ENCODE measurements at places on chromosomes 4 and X.

DNA sequence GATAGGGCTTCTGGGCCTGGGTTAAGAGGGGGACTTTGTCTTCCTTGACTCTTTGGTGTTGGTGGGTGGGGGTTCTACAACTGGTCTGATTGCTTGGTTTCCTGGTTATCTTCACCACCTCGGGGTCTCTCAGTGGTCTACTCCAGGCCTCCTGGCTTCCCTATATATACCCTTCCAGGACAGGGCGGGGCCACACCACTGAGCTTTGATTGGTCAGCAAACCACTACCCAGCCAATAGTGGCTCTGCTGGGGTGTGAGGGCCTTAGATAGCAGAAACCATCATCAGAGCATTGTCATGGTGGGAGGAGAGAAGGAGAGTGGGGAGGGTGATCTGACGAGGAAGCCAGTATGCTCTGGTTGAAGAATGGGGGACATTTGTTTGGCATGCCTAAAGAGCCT is 14.4 kb upstream of the MAGEA1 start:
- no peak for DNase-seq

DNA sequence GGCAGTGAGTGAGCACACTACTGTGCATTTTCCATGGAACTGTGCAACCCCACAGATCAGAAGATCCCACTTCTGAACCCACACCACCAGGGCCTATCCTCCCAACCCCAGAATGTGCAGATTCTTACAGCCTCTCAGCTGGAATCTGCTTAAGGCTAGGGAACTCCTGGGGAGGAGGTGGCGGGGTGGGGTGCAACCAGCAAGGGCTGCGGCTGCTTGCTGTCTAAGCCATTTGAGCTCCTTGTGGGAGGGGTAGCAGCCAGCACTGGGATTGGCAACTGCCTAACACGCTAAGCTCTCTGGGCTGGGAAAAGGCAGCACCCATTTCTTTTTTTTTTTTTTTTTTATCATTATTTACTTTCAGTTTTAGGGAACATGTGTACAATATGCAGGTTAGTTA is 353.3 kb downstream of the RAB28 start:
- no peak for DNase-seq

- no peak for DNase-seq
Measured at GRCh38 chrX:119411959-119412358, 12.8 kb downstream of the SLC25A43 start.

GRCh38 chr4:41060352-41061334 is 153.7 kb downstream of the APBB2 start:
- DNase-seq = no peak

GRCh38 chr4:8025668-8026067 is 86.0 kb upstream of the AFAP1 start:
- no peak for DNase-seq

GRCh38 chr4:1091561-1091995 is 21.8 kb downstream of the RNF212 start:
- no peak for DNase-seq

DNA sequence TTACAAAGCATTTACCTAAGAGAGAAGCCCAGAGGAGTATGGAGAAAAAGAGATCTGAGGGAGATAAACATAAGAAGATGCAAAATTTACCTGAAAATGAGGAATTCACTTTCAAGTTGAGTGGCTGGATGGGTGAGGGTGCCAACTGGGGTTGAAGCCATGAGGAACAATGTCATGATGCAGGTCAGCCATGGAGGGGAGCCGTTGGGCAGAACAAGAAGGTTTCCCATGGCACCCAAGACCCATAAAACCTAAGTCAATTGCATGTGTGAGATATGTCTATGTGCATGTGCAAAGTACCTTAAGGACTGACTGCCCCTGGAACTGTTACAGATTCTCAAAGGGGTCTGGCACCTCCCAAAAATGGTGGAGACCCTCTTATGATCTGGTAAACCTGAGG is 46.6 kb upstream of the PRRG1 start:
- DNase-seq = no peak

GRCh38 chr4:152606753-152607152 is 70.9 kb upstream of the FBXW7 start:
- DNase-seq = no peak

DNA sequence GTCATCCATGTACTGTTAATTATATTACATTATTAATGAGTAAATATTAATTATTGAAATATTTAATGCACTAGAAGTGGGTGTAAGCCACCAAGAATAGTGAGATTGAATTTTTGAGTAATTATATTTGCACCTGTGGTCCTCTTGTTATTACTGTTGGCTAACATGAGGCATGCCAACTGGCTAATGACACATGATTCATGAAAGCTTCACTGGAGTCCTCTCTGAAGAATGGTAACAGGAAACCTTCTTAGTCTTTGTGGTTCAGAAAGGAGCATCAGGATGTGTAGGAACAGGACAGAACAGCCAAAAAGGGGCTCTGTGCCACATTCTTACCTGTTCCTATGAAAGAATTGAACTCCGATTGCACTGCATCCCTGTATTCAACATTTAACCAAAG is 65.2 kb downstream of the SLC4A4 start:
- no peak for DNase-seq

DNA sequence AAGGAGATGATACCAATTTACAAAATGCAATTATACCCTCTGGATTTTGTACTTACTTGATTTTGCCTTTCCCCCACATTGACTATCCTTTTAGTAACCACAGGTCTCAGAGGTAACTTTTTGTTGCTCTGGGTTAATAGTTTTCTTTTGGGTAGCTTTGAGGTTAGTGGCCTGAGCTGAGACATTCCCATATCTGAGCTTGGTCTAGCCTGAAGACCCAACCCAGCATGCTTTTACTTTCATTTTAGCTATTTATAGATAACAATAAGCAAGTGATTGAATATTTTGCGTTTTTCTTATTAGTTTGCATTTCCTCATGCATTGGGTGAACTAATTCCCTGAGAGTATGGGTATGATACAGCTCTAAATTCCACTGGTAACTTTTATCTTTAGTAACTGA is 11.8 kb downstream of the HTN1 start:
- no peak for DNase-seq

DNA sequence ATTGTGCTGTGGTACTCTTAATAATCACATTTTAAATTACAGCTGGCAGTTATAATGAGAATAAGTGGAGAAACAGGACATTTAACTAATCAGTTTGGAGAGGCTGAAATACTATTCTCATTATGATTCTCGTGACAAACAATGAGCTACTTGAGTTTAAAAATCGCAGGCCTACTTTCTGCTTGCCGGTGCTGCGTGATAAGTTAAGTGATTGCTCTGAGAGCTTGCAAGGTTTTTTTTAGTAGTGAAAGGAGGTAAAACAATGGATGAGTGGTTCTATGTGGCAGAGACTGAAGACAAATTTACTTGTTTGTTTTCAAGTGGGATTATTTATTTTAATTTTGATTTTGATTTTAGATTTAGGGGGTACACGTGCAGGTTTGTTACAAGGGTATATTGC is 114.0 kb downstream of the RAPGEF2 start:
- DNase-seq = no peak

GRCh38 chr4:24743927-24744326 is 51.4 kb upstream of the SOD3 start:
- DNase-seq = no peak

GRCh38 chr4:140672416-140672815 is 83.8 kb downstream of the TBC1D9 start:
- no peak for DNase-seq

DNA sequence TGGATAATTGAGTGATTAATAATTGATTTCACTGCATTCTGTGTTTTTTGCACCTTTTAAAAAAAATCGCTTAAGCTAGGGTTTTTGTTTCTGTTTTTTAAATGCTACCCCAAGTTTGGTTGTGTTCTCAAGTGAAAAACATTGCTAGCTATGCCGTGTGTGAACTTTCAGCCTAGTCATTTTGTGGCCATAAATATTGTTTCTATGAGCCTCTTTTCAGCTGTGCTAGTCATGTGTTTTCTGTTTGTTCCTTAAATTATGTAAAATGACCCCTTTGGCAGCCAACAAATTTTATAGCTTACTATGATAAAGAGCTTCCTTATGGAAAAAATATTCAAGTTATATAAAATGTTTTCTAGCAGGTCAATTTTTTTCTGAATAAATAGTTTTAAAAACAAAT is 59.1 kb downstream of the GALNT7 start:
- DNase-seq = no peak

GRCh38 chr4:26566133-26566532 is 17.8 kb upstream of the TBC1D19 start:
- DNase-seq = no peak

GRCh38 chr4:123892368-123892976 is 495.9 kb downstream of the SPRY1 start:
- no peak for DNase-seq

GRCh38 chrX:115023139-115023538 is 5.7 kb upstream of the IL13RA2 start:
- DNase-seq = no peak
